ENCODE measurements at places on chromosomes 3 and 15.

DNA sequence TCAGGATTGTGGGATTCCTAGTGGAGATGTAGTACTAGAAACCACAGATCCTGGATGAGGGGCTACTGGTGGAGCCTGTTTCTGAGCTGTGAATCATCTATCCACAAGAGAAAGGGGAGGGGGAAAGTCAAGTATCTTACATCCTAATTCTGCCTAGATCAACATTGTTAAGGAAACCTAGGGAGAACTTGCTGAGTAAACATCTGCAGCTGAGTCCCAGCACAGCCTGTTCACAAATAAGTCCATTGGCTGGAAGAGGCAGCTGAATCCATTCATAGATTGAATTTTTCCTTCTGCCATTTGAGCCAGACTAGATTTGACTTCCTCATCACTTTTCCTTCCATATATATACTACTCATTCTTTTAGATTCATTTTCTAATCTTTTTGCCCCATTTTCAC lies 460.5 kb downstream of the TUSC7 start:
- DNase-seq: no peak

GRCh38 chr3:89654031-89654430 lies 546.6 kb downstream of the EPHA3 start:
- DNase-seq: no peak

DNA sequence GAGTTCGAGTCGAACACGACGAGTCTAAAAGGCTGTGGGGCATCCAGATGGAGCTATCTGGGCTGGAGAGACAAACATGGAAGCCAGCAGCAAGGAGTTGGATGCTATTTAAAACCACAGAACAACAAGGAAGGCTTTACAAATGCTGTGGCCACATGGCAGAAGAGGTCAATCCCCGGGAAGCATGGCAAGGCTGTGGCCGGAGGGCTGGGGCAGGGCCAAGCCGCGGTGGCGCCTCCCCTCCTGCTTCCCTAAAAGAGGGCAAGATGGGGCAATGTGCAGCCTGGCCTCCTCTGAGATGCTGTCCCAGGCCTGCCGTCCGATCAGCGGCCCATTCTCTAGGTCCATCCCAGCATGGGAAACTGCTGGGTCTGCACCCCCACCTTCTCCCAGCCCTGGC lies 139.1 kb downstream of the SRGAP3 start:
- no peak for DNase-seq

GRCh38 chr3:2741516-2741915 lies 368.7 kb downstream of the IL5RA start:
- DNase-seq: no peak

GRCh38 chr3:56954125-56954524 lies 106.3 kb upstream of the SPATA12 start:
- no peak for DNase-seq

GRCh38 chr15:62153228-62153627 lies 11.9 kb downstream of the C2CD4B start:
- no peak for DNase-seq

GRCh38 chr3:178140531-178141304 lies 395.5 kb upstream of the KCNMB2 start:
- no peak for DNase-seq

GRCh38 chr3:37795431-37796061 lies 66.1 kb upstream of the CTDSPL start:
- DNase-seq: no peak

DNA sequence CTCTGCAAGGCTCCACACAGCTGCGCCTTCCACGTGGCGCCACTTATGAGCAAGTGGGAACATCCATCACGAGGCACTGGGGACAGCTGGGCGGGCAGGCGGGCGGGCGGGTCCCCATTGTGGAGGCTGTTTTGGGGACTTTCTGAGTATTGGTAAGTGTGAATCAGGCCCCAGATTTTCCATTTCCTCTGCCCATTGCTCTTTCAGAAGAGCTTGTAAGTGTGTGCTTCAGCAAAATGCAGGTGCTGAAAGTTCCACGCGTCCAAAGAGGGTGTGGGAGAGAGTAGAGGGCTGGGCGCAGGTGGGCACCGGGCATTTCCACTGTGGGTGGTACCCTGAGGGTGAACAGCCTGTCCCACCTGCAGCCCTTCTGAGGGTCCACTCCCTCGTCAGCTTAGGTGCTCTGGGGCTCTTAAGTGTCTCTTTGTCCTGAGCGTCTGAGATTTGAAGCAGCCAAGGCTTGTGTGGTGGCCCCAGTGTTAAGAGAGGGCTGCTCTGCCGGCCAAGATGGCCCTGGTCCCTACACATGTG lies 177.1 kb downstream of the RPLP1 start:
- DNase-seq: no peak

DNA sequence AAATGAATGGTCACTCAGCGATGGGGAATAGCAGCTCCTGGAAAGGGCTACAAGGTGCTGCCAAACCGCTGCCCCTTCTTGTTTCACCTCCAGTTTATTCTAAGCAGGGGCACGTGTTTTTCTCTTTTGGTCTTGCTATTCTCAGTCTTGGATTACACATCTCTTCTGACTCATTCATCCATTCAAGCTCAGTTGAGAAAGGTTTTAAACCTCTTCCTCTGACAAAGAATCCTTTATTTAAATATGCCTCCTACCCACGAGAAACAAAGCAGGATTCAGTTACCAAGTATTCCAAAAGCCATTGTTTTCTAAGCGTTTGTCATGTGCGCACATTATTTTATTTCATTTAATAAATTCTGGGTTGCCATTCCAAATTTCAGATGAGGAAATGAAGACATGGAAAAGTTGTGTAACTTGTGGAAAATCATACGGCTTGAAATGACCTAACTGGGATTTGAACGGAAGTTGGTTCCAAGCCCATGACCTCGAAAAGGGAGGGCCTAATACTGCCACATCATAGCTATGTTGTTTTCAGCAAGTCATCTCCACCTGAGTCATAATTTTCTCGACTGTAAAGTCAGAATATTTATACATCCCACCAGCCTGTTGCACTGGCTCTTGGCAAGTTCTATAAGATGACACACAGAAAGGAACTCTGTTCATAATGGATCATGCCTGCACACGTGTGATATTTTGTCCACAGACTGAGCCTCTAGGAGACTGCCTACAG lies 292.0 kb upstream of the SLCO3A1 start:
- DNase-seq: no peak

- no peak for DNase-seq
Measured at GRCh38 chr15:49901321-49901720, 217.7 kb downstream of the ATP8B4 start.

DNA sequence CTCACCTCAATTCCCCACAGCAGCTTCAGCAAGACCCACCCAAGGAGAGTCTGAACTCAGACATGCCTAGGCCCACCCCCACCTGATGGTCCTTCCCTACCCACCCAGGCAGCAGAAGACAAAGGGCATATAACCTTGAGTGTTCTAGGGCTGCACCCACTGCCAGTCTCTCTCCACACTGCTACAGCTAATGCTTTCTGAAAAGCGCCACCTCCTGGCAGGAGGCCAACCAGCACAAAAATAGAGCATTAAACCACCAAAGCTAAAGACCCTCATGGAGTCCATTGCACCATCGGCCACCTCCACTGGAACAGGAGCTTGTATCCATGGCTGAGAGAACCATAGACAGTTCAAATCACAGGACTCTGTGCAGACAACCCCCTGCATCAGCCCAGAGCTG lies 11.3 kb upstream of the RPL39L start:
- DNase-seq: peak; percentile 76

DNA sequence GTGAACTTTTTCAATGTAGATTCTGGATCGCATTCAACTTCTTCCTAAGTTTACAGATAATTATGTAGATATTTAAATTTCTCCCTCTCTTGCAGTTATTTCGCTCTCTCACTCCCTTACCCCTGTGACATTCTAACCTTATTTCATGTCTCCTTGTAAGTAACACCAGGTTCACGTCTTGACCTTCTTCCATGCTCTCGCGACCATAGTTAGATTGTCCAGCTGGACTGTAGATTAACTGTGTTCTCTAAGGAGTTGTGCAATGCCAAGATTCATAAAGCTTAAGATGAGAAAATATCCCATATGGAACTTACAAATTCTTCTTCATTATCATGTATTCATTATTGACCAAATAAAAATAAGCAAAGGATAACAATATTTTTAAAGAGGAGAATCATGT lies 430.5 kb downstream of the GABRG3 start:
- no peak for DNase-seq

DNA sequence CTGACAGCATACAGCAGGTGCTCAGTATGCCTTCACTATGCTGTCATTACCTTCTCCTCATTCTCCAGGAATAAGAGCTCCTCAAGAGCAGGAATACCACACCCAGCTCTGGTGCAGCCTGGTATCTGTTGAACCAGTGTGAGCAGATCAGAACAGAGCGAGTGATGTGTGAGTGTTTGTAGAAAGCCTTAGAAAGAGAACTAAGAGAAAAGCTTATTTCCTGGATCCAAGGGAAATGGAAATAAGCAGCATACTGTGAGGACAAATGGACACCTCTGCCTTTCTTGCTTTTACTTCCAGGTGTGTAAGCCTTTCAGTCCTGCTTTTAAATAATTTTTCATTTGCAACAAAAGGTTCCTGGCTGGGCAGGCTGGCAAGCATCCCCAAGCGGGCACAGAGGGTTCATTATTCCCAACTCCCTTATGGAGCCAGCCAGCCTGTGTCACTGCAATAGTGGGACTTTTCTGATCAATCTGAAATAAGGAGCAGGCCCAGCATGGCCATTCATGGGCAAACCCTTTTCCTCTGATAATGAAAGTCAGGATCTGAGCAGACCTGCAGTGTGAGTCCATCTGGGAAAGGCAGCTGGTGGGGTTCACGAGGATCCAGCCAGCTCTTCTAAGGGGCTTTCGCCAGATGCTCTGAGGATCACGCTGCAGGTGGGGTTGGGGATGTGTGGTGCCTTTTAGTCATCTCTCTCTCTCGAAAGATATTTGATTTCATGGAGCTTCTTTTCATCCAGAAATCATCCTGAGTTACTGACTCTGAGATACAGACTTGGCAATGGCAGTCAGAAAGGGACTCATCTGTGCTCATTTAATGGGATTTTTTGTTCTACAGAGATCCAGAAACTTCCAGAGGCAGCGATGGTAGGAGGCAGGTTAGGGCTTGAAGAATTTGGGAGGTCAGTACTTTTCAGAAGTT lies 594.9 kb upstream of the CFAP20DC start:
- DNase-seq: no peak

GRCh38 chr3:132509096-132509495 lies 88.0 kb upstream of the ACKR4 start:
- no peak for DNase-seq

DNA sequence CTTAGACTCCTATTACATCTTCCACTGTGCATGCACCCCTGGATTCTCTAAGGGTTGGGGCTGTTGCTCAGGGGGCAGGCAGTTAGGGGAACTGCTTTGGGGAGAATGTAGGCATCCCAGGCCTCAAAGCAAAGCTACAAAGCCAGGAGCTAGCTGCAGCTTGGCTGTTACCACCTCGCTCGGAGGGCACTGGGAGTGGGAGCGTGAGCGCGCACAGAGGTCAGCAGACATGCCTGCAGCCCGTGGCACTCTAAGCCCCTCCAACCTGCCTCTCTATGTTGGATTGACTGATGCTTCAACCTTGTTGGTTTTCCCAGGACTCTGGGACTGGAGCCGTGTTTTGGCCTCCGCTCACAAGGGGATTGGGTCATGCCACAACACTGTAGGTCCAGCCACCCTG lies 69.8 kb downstream of the CPN2 start:
- no peak for DNase-seq

DNA sequence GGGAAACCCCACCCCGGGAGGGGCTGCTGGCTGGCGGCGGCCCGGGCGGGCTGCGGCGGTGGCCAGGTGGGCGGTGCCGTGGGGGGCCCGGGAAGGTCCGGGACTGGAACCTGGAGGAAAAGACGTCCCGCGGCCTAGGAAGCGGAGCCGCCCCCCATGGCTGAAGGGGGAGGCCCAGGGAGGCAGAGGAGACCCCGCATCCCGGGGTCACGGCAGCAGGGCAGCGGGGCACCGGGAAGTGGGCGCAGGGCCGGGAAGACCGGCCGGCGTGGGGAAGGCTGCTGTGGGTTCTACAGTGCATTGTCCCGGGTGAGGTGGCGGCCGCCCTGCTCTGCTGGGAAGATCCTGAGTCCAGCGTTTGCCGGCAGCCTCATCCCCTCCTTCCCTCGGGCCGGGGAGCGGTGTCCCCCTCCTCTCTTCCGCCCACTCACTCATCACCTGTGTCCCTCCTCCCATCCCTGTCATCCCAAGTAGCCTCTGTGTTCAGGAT lies 525 bp upstream of the FSTL1 start:
- DNase-seq: no peak

DNA sequence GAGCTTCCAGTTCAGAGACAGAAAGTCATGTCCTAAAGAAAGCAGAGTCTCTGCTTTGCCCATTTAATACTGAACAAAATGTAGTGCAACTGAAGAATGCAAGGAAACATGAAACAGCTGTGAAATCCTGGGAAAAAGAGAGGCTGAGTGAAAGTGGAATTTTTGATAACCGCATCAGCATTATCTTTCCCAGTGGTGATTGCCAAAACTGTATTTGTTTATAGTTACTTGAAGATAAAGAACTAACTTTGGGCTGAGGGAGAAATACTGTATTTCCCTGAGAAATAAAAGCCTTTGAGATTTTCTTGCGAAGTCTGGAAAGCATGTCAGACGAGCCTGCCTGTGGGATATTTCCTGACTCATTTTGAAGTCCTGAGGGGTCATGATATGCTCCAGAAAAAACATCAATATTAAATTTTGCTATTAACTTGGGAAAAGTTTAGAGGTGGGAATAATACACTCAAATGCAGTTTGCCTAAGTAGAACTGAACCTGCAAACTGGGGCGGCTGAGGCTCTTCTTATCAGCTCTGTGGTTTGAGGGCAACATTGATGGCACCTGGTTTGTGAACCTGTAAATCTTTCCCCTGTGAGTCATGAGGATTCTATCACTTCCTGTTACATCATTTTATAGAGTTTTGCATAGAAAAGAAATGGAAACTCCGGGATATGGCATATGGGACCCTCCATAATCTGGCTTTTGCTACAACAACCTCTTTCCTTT lies 855.3 kb downstream of the MCTP2 start:
- no peak for DNase-seq

GRCh38 chr3:73695841-73696240 lies 71.1 kb upstream of the PDZRN3 start:
- DNase-seq: no peak

DNA sequence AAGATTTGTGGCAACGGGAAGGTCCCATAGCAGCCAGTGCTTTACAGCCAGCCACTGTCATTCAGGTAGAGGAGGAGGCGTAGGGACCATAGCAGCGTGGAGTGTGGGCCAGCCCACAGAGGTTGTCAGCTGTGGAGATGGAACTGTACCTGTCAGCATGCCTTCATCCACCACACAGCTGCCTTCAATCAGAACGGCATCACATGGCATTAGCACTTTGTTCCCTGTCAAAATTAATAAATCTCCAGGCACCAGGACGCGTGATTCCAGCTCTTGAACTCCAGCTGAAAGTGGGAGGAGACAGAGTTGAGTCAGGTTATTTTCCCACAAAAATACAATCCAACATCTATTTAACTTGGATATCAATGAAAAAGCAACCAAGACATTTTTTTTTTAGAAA lies 84.0 kb downstream of the ATP13A4 start:
- DNase-seq: no peak

GRCh38 chr3:186217820-186218164 lies 108.9 kb upstream of the ETV5 start:
- DNase-seq: no peak

- no peak for DNase-seq
Measured at GRCh38 chr15:40902605-40903561, 8.6 kb downstream of the VPS18 start.

Measured in CD4-positive, alpha-beta T cell treated with Interleukin-6 for 4 hours (primary cell).